ENCODE measurements at places on chromosomes 5 and 9.

DNA sequence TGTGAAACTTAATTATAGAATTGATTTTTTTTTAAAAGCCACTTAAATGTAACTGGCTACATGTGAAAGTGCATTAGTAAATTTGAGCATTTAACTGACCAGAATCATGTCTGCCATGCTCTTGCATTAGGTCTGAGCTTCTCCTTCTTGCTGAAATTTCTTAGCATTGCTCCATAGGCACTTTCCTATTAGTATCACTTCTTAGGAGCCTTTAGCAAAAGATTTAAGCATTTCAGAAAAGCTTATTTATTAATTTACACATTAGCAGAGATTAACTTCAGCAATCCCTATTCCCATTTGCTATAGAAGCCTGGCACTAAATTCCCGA lies 211.0 kb downstream of the SNX18 start:
- DNase-seq, result no peak

- no peak for DNase-seq
Measured at GRCh38 chr5:142878111-142878510, 107.9 kb downstream of the ARHGAP26 start.

DNA sequence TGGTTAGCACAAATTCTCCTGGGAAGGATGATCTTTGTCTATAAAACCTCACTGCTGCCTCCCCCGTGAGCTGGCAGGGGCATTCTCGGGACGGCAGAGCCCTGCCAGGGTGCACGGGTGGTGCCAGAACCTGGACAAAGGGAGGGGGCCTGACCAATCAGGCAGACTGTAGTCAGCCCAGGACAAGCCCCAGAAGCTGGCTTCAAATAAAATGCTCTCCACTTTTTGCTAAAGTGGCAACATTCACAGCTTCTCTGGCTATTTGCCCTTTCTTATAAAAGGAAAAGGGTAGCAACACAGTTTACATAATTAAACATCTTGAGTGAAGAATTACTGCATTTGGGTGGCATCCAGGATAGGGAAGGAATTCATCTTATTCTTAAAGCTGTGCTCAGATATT lies 14.4 kb downstream of the IL9 start:
- no peak for DNase-seq

DNA sequence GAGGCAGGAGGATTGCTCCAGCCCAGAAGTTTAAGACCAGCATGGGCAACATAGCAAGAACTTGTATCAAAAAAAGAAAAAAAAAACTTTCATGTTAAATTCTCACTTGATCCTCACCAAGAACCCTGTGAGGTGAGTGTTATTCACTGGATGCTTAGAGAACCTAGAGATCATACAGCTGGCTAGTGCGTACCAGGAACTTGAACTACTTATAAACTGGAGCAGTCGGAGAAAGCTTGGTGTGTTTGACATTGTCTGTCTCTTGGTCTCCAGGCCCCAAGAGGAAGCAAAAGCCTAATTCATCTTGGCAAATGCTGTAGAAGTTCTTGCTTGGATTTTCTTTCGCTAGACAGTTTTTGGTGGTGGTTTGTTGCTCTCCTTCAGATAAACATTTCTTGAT lies 18.1 kb downstream of the TJP2 start:
- no peak for DNase-seq

- no peak for DNase-seq
Measured at GRCh38 chr5:80190960-80191359, 64.9 kb downstream of the SERINC5 start.

GRCh38 chr9:12874395-12874794 lies 99.6 kb downstream of the LURAP1L start:
- DNase-seq, result no peak

GRCh38 chr5:115418788-115419187 lies 122.3 kb upstream of the CCDC112 start:
- no peak for DNase-seq

GRCh38 chr5:66897356-66897755 lies 299.2 kb downstream of the CD180 start:
- DNase-seq, result no peak

GRCh38 chr9:136867917-136868316 lies 1.8 kb upstream of the EDF1 start:
- DNase-seq, result no peak

GRCh38 chr5:80760680-80761079 lies 105.9 kb upstream of the DHFR start:
- DNase-seq, result no peak

DNA sequence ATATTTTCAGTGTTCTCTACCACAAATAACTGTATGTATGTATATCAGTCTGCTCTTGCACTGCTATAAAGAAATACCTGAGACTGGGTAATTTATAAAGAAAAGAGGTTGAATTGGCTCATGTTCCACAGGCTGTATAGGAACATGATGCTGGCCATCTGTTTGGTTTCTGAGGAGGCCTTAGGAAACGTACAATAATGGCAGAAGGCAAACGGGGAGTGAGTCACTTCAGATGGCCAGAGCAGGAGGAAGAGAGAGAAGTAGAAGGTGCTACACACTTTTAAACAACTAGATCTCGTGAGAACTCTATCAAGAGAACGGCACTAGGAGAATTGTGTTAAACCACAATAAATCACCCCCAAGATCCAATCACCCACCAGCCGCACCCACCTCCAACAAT lies 121.7 kb downstream of the ADAMTS6 start:
- no peak for DNase-seq

- DNase-seq, result no peak
Measured at GRCh38 chr5:173741729-173742431, 125.4 kb upstream of the BOD1 start.

GRCh38 chr9:132160802-132161742 lies 786 bp upstream of the NTNG2 start:
- peak; percentile 74 for DNase-seq

DNA sequence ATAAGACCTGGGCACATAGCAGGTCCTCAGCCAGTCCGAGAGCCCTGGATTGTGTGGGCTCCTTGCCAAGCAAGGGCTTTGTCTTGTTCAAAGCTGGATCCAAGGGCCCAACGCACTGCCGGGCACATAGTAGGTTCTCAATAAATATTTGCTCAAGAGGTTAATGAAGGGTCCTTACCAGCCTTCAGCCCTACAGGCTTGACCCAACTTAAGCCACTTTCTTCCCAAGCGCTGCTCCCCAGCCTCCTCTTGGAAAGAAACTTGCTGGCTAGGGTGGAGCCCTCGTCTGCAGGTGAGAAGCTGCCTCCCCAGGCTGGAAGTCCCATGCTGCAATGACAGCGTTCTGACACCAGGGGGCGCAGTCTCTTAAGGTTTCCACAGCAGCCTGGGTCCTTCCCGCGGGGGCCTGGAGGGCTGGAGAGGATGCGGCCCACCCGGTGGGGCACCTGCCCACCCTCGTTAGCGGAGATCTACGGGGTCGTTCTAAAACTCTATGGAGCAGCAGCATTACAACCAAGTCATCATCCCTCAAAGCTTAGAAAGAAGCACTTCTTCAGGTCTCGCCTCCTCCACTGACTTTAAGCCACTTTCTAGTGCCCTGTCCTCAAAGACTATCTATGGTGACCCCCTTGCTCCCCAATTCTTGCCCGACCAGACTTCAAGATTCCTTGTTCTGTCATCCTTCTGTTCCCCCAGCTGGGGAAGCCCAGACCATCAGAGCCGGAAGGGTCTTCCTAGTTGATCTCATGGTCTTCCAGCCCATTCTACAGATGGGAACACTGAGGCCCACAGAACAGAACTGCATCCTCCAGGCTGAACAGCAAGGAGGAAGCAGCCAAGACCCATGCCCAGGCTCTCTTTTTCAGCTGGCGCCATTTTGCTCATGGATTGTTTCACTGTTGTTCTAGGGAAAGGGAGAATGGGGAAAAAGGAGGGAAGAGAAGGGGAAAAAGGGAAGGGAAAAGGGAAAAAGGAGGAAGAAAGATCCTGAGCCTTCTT lies 115.4 kb downstream of the LHX2 start:
- DNase-seq, result peak; percentile 43

DNA sequence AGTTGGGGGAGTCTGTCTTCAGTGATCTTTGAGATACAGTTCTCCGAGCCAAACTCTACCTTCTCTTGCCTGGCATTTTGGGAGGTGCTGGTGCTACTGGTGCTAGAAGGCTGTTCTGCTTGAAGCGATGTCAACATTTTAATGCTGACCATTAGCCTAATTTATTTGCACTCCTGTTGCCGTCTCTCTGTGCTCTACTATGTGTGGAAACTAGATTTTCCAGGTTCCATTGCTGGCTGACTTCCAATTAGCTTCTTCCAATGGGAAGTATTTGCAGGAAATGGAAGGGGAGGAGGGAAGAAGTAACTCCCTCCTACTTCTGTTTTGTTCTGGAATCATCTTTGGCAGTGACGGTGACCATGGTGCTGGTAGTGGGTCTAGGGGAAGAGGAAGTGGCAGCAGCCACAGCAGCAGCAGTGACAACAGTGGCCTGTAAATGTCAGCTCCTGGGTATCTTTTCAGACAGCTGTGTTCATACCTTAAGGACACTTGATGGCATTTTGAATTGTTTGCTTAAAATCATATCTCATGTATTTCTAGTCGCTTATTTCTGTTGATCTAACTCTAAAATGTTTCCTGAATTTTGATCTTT lies 7.9 kb downstream of the TXNDC8 start:
- no peak for DNase-seq

- no peak for DNase-seq
Measured at GRCh38 chr5:31392061-31392460, 139.8 kb downstream of the DROSHA start.

- DNase-seq, result no peak
Measured at GRCh38 chr9:103978396-103978795, 115.7 kb upstream of the SMC2 start.

DNA sequence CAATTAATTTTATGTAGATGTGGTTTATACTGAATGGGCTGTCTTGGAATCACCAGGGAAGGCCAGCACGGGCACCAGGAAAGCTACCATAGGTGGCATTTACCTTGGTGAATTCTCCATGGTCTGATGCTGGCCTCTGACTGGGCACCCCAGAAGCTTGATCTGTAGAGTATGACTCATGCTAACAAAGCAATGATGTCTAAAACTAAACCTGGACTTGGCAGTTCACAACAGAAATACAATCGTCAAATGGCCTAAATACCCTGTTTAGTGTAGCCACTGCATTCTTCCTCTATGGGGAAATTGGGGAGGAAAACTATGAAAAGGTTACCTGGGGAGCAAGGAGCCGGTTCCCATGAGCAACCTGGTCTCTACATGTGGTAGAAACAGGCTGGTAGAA lies 98.0 kb downstream of the ATPSCKMT start:
- DNase-seq, result no peak

GRCh38 chr5:68021227-68021626 lies 194.3 kb upstream of the PIK3R1 start:
- no peak for DNase-seq

GRCh38 chr5:149133795-149134777 lies 7.2 kb upstream of the ABLIM3 start:
- peak; percentile 92 for DNase-seq

DNA sequence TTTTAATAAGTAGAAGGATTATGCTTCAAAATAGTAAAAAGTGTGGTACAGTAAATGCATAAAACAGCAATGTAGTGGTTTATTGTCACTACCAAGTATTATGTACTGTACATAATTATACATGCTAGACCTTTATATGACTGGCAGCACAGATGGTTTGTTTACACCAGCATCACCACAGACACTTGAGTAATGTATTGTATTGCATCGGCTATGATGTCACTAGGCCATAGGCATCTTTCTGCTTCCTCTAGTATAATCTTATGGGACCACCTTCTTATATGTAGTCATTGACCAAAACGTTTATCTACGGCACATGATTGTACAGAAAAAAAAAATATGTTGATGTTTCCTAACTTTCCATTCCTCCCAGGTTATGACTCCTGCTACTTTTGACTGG lies 31.9 kb upstream of the SSBP2 start:
- peak; percentile 52 for DNase-seq

DNA sequence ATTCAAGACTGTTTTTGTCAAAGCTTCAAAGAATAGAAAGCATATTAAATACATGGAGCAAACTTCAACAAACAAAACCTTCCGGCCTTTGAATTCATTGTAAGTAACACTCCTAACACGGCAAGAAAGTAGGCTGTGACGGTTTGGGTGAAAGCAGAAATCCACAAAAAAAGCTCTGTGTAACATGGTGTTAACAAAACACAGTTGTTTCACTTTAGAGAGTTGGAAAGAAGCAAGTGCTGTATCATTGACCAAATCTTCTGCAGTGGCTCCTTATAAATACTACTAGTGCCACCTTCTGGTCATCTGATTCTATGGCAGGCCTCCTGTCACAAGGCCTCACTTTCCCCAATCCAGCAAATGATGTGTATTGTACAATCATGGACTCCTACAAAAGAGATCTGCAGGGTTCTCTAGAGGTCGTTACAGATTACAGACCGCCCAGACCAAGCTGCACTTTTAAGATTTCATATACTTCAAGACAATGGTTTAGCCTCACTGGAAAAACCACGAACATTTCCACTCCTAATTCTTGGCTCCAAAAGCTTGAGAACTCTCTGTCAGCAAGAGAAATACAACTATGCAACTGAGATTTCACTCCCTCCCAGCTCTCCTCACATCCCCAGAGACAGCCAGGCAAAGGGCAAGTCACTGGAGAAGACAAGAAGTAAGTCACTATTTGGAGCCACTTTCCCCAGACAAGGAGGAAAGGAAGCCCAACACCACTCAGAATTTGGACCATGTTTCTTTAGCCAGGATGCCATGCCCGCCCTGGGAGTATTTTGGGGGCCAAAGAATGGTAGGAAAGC lies 196.2 kb downstream of the DTWD2 start:
- peak; percentile 86 for DNase-seq

GRCh38 chr5:135348918-135349317 lies 50.1 kb downstream of the MACROH2A1 start:
- DNase-seq, result no peak

- DNase-seq, result no peak
Measured at GRCh38 chr5:136666970-136667620, 301.8 kb upstream of the TRPC7 start.

DNA sequence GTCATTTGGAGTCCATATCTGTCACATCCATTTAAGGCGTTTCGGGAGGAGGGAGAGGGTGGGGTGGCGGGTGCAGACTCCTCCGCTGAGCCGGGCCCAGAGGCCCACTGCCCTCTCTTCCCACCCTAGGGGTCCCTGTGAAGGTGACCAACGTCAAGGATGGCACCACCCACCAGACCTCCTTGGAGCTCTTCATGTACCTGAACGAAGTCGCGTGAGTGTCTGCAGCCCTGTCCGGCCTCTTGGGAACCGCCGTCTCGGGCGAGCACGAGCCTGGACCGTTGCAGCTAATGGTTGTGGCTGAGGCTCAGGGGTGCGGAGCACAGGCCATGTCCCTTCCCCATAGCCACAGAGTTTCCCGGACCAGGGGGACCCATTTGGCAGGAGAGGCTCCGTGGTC lies 34.8 kb downstream of the ASS1 start:
- DNase-seq, result no peak

Measured in fibroblast of lung (primary cell).